ENCODE measurements at places on chromosomes 1 and 21.

DNA sequence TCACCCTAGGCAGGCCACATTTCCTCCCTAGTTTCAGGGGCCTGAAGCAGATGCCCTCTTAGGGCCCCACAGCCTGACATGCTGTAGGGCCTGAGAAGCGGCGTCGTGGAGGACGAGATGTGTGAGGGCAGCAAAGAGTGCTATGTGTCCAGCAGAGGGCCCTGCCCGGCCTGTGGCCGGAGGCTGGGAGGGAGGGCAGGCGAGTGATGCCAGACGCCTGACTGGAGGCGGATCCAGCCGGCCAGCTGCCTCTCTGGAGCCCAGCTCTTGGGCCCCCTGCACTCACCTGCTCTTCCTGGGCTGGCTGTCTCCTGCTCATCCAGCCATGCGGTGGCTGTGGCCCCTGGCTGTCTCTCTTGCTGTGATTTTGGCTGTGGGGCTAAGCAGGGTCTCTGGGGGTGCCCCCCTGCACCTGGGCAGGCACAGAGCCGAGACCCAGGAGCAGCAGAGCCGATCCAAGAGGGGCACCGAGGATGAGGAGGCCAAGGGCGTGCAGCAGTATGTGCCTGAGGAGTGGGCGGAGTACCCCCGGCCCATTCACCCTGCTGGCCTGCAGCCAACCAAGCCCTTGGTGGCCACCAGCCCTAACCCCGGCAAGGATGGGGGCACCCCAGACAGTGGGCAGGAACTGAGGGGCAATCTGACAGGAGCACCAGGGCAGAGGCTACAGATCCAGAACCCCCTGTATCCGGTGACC, at the start of gene GPR37L1:
Gene GPR37L1, plus strand, starts transcription at position 279 of the 697 bp plus-strand sequence. Its CDS starts 47 bp downstream, at position 326.
- DNase-seq = no peak

- DNase-seq = no peak
Measured at GRCh38 chr1:180775801-180776200, 136.9 kb upstream of the KIAA1614 start.

DNA sequence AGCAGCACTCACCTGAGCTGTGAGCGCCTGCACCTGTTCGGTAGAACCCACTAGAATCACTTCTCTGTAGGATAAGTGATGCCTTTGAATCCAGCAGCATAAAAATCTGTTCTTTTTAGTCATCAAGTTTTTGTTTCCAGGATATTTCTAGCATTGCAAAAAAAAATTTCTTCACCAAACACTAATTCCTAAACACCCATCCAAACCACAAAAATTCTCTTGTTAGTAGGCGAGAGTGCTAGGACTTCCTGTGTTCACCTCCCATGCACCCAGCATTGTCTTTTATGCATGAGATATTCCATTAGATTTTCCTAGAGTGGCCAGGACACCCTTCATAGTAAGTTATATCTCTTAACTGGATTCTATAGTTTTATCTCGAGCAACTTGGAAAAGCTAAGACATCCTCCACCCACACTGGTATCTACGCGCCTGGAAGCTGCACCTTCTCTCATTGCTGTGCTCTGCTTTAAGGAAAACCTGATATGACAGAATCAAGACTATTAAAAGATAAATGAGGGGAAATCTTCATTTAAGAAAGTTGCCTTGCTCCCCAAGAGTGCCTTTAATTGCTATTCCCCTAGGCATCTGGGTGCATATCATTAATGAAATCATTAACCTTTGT, 12.3 kb downstream of the SERTAD4 start:
- DNase-seq = no peak

DNA sequence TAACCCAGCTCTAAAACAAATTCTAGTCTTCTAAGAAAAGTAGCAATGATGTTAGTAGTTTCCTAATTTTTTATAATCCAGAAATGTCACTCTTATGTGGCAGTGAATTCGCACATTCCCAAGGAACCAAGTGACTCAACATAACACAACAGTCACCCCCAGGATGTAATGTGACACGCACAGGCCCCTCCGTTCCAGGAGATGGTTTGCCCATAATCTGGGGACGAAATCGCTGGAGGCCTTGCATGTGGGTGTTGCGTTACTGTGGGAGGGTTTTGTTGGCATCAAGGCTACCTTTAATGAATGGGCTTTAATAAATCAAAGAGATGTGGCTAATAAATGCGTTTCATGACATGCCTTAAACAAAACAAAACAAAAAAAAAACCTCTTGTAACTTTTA, 50.9 kb downstream of the EVA1C start:
- peak; percentile 8 for DNase-seq

DNA sequence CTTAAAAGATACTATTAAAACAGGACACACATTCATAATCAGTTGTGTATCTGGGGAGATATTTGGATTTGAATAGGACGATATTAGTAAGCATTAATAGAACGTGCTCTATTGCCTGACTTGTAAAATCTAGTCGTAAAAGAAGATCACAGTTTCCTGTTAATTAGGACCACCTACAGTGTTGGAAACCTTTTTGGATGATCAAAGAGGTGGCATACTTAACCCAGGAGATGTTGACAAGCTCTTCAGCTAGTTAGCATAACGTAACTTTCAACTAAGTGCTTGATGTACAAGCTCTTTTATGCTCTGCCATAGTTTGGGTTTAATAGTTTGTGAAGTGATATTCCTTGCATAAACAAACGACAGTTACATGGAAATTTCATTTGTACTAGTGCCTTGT, 293.3 kb upstream of the NR5A2 start:
- no peak for DNase-seq

- no peak for DNase-seq
Measured at GRCh38 chr1:83043244-83043643, 955.7 kb downstream of the TTLL7 start.

DNA sequence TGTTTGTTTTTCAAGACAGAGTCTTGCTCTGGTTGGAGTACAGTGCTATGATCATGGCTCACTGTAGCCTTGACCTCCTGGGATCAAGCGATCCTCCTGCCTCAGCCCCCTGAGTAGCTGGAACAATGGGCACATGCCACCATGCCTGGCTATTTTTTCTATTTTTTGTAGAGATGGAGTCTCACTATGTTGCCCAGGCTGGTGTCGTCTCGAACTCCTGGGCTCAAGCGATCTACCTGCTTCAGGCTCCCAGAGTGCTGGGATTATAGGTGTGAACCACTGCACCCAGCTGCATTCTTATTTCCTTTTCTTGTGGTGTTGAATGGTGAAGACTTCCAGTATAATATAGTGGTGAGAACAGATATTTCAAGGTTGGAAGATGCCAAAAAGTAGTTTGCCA, 28.0 kb downstream of the B3GALT5 start:
- no peak for DNase-seq

GRCh38 chr1:210087058-210087457, 145.5 kb upstream of the SERTAD4 start:
- no peak for DNase-seq

DNA sequence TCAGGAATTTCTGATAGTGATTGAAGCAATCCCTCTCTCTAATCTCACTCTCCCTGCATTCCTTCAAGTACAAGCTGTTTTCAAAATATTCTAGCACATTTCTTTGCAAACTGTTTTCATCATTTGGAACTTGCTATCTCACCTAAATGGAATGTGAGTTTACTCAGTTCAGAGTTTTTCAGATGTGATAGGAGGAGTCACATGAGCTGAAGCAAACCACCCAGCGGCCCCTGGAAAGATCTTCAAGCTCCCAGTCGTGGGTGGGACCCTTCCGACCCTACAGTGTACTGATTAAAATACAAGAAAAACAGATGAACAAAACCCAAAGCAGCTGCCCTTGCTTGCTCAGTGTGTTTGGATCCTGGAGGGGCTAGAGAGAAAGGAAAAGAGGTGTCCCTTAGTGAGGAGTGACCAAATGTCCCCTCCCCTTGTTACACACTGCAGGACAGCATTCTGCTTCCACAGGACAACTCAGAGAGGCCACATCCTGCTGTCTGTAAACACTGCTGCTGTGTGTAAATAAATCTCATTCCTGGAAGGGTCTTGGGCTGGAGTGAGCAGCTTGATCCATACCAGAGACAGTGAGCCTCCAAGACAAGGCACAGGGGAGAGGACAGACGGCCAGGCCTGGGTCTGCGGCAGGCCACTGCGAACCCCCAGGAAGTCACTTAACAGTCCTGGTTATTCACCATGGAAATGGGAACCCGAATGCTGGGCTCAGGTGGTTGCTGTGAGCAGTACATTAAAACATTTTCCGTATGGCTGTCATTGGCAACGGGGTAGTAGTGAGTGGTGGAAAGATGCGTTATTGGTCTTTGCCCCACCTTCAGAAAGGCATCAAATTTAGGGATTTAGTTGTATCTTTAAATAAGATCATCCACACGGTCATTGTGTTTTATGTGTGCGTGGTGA, 229.2 kb downstream of the RHOU start:
- no peak for DNase-seq

DNA sequence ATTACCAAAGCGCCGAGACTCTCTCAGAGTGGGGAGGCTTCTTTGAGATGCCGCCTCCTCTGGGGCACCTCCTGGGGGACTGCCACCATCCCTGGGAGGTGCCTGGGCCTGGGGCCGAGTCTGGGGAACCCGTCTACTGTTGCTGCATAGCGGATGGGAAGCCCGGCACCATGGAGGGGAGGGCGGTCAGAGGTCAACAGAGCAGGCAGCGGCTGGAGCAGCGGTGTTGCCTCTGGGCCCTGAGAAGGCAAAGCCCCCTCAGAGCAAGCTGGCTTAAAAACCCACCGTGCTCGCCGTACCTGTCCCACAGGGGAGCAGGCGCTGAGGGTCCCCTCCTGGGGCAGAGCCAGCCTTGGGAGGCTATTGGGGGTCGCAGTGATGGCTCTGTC, 62.0 kb downstream of the ARHGEF16 start:
- no peak for DNase-seq

DNA sequence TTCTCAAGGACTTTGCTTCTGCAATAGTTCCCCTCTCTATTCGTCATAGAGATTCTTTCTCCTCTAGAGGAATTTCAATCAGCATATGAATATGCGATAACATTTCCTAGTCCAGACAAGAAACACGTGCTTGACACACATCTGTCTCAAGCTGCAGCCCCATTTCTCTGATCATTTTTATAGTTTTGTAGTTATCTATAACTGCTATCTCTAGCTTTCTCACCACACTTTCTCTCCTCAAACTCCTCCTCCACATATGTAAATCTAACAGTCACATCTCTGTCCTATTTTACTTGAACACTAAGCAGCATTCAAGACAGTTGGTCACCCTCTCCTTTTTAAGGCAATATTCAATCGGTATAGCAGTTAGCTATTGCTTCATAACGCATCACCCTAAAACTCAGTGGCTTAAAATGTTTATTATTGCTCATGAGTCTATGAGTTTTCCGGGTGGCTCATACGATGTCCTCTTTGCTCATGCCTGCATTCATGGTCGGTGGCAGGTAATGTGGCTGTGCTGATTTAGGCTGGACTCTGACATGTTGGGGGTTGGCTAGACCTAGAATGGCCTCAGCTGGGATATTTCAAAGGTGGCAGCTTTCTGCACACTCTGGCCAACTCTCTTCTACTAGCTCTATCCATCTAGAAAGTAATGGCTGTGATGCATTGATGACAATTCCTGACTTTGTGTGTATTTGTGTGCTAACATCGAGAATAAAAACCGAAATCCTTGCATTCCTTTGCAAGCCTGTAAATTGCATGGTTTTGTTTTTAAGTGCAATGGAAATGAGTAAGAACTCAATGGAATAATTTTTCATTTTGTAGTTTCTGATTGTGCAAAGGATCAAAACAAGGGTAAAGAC, 20.6 kb downstream of the ATP6V1G3 start:
- DNase-seq = no peak

DNA sequence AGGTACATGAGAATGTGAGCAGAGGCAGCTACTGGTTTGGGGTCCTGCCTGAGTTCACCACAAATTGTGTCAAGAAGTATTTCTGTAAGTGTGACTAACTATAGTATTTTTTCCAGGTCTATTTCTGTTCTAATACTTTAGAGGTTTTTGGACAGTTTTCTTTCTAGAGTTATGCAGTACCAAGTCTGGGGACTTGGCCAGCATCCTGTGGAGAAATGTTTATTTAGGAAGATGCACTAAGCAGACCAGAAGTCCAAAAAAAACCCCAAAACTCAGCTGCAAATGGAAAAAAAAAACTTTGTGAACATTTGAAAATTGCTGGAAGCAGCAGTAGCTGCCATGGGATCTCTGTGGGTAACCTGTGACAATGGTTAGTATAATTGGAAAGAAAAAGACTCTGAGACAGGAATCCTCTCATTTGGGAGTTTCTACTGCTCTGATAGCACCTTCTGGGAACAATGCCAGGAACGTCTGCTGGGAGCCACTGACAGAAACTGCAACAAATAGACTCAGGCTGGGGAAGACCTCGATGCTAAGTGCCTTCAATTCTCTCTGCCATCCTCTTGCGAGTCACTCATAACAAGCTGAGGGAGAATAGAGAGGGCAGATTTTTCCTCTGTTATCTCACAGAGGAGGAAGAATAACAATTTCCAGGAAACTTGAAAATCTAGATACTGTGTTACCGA, 37.6 kb downstream of the OR10R2 start:
- DNase-seq = no peak

- no peak for DNase-seq
Measured at GRCh38 chr1:157167437-157167836, 29.2 kb upstream of the ETV3 start.

GRCh38 chr1:77405186-77405585, 123.4 kb downstream of the AK5 start:
- DNase-seq = no peak

DNA sequence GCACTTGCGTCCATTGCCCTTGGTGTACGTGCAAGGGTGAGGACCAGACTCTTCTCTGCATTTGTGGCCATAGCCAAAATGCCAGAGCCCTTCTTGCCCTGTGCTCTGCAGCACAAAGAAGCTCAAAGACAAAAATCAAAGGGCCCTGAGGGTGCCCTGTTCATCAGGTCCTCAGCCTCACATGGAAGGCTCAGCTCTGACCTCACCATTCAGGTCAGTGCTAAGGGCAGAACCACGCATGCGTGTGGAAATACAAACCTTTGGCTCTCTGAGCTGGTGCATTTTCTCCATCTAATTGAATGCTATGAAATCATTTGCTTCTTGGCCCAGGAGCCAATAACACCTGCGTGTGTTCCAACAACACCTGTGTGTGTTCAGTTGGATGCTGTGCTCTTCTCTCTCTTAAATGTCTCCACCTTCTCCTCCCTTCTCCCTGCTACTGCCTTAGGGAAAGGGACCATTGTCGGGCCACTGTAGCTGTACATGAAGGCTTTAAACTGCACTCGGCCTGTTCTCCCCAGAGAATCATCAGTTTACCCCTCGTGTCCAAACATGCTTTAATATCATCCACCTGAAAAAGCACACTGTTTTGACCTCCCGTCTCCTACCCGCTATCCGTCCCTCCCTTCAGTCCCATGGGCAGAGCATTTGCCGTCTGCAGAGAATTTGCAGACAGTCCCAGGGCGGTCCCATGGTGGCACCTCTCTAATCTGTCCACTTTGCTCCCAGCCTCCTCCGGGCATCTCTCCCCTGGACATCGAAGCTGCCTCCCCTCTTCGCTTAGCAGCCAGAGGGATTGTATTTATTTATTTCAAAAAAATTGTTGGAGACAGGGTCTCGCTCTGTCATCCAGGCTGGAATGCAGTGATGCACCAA, 60.6 kb downstream of the EVA1C start:
- DNase-seq = peak; percentile 38

DNA sequence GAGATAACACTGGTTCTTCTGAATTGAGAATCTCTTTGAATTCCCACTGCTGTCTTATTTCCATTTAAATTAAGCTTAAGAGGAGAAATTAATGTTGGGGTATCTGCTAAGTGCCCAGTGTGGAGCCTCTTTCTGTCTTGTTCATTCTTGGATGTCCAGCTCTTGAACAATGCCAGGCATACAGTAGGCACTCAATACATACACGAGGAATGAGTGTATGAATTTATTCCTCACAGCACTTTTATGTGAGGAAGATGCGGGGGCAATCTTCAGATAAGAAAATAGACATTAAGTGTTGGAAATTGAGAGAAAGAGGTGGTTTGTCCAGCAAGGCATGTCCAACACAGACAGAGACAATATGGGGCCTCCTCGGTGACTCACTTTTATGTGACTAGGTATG, 11.8 kb upstream of the ATF3 start:
- no peak for DNase-seq

All from spleen (tissue), 13 donors.